ENCODE measurements at places on chromosomes 4 and X.

DNA sequence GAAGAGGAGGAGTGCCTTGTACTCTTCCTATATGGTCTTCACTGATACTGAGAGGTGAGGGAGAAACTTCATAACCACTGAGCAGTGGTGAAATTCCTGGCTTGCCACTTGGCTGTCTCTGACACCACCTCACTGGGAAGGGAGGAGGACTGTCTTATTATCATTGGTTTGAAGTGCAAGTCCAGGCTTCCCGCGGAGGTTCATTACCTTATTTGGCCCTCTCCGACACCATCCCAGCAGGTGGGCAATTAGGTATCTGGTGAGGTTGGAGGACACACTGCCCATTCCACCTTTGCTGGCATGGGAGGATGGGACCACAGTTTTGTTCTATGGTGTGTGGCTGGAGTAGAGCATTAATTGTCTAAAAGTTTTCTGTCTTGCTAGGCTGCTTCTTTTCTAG is 206.1 kb downstream of the LHFPL1 start:
- DNase-seq, result no peak

- DNase-seq, result no peak
Measured at GRCh38 chr4:122205687-122206086, 53.6 kb downstream of the BLTP1 start.

DNA sequence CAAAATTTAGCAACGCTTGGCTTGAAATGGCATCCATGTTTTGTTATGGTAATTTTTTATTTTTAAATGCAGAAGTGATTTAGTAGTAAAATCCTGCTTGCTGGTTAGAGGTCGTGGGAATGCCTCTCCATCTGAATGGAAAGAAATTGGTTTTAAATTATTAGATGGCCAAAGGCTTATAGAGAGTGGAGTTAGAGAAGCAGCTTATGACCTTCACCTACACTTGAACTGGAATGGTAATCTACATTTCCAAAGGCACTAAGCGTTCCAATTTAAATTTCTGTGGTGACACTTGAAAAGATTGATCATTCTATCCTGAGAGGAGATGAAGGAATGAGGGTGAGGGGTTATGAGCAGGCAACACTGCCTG is 280.7 kb downstream of the RAPGEF2 start:
- no peak for DNase-seq

GRCh38 chrX:49129427-49129826 is 5.9 kb upstream of the GPKOW start:
- no peak for DNase-seq

DNA sequence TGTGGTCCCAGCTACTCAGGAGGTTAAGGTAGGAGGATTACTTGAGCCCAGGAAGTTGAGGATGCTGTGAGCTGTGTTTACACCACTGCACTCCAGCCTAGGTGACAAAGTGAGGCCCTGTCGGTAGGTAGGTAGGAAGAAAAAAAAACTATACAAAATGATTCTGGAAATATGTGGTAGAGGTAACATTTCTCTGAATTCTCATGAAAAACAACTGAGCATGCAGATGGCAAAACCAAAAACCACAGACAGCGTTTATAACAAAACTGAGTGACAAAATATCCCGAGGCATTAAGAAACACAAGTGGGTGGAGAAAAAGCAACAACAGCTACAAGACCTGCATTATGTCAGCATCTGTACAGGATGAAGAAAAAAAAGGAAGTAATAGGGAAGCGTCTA is 211.7 kb downstream of the DLG3 start:
- DNase-seq, result no peak

GRCh38 chrX:110211340-110211739 is 106.5 kb downstream of the AMMECR1 start:
- no peak for DNase-seq

GRCh38 chrX:71256051-71256450 is 2.1 kb upstream of the ZMYM3 start:
- DNase-seq, result no peak

- no peak for DNase-seq
Measured at GRCh38 chr4:119233750-119234149, 21.2 kb downstream of the USP53 start.

DNA sequence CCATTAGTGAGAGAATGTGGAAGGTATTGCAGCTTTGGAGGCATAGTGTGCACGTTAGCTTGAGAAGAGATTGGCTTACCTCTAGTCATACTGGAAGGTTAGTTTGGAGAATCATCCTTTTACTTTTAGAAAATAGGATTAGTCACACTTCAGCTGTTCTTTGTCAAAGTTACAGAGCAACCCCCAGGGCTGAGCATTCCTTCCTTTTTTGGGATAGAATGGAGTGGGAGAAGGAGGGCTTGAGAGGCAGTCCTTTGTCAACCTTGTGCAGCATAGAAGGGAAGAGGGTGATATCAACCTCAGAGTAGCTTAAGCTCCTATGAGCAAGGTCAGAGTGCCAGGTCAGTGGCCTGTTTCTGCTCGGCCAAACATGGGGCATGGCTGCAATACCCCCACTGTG is 8.6 kb upstream of the MBNL3 start:
- DNase-seq, result no peak

GRCh38 chr4:175559526-175559925 is 252.5 kb downstream of the GPM6A start:
- DNase-seq, result no peak

GRCh38 chrX:17082831-17083230 is 136.4 kb downstream of the REPS2 start:
- DNase-seq, result no peak

DNA sequence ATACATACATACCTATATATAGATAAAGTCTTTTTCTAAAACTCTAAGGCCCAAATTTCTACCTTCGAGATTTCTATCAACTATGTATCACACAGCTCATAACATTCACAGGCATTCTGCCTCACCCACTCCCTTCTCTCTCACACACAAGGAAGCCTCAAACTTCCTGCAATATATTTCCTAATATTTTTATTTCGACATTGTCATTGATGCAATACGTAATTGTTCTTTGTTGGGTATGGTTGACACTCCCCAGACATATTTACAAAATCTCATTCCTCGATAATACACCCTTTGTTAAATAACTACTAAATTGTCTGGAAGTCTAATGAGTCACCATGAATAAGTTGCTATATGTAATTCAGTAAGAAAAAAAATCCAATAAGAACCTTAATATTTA is 143.5 kb downstream of the HNRNPD start:
- DNase-seq, result no peak

DNA sequence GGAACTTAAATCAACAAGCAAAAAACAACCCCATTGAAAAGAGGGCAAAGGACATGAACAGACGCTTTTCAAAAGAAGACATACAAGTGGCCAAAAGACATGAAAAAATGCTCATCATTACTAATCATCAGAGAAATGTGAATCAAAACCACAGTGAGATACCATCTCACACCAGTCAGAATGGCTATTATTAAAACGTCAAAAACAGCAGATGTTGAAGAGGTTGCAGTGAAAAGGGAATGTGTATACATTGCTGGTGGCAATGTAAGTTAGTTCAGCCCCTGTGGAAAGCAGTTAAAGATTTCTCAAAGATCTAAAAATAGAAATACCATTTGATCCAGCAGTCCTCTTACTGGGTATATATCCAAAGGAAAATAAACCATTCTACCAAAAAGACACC is 22.6 kb downstream of the RTL9 start:
- DNase-seq, result no peak

DNA sequence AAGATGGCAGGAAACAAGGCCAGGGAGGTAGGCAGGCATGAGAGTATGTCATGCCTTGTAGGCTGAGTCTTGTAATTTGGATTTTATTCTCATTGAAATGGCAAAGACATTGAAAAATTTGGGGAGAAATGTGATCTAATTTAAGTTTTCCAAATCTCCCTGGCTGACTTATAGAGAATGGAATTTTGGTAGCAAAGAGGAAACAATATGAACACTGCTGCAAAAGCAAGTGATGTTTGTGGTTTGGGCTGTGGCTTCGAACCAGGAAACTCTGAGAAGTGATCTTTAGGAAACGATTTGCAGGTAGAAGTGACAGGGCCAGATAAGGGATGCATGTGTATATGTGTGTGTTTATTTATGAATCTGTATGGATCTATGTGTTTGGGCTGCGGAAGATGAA is 35.6 kb downstream of the ARSJ start:
- no peak for DNase-seq

DNA sequence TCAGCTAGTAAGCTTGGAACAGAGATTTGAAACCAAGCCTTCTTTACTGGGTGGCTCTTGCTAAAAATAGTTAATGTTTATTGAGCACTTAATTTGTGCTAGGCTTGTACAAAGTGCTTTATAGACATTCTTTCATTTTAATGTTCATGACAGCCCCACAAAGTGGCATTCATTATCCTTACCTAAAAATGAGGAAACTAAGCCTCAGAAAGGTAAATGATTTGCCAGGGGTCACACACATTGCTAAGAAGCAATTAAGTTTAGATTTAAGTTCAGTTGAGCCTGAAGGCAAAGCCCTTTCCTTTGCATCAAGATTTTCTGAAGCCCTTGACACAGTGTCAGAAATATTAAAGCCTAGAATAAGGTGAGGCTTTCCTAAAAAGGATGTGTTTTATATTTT is 327.5 kb upstream of the FGF13 start:
- DNase-seq, result no peak

DNA sequence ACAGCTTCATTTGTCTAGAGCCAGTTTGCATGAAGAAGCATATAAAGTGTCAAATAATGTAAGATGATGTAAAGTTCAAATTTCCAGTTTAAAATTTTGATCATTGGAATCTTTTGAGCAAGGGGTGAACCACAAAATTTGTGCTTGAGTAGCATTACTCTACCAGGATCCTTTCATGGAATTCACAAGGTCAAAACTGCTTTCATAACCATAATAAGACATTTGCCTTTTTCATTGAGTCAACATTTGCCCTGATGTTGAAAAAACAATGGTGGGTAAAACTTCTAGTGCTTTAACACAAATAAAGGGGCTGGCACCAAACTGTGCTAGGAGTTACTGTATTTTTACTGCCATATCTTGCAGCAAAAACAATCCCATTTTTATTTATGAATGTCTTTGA is 142.2 kb downstream of the GLRA3 start:
- no peak for DNase-seq

GRCh38 chr4:77861495-77861894 is 1.1 kb upstream of the MRPL1 start:
- DNase-seq, result no peak

- DNase-seq, result no peak
Measured at GRCh38 chr4:148097801-148098200, 344.4 kb downstream of the NR3C2 start.
